ENCODE measurements at places on chromosomes 2 and 18. TPM values are rescaled to one million over a fixed set of nuclear protein-coding genes. Genes with fewer than 3 reads are reported as not detected.

Gene MC4R
- total RNA-seq = not detected

Gene GCC2
- 100 TPM for total RNA-seq

Gene IGFBP2
- not detected for total RNA-seq

Gene HES6
- total RNA-seq = 1.5 TPM

Gene KLF7
- total RNA-seq = 64.3 TPM

Gene SEC11C
- 80.4 TPM for total RNA-seq

Gene SNTG2
- total RNA-seq = 0.64 TPM

Gene DRC1
- total RNA-seq = not detected

Gene CDK5R2
- not detected for total RNA-seq

Gene ELOA2
- total RNA-seq = not detected

Gene FAP
- total RNA-seq = not detected

Gene TMEM178A
- total RNA-seq = not detected

Gene KATNAL2
- total RNA-seq = not detected

Gene TBR1
- total RNA-seq = 0.32 TPM

Gene RAB6D
- total RNA-seq = not detected

Gene ERBB4
- total RNA-seq = not detected

Gene LRPPRC
- total RNA-seq = 48.5 TPM

Gene REG3A
- not detected for total RNA-seq

Gene CCDC74A
- total RNA-seq = 0.49 TPM

Gene ACYP2
- 10.6 TPM for total RNA-seq

Gene G6PC2
- not detected for total RNA-seq

Gene REG1A
- not detected for total RNA-seq

Gene NDUFB3
- total RNA-seq = 26.2 TPM

Gene TRIM43
- not detected for total RNA-seq

Gene SANBR
- 11.7 TPM for total RNA-seq

Gene SIX3
- not detected for total RNA-seq

Gene C2orf78
- not detected for total RNA-seq

Gene STRN
- total RNA-seq = 34.8 TPM

Gene WNT10A
- 10.8 TPM for total RNA-seq

Gene POTEI
- not detected for total RNA-seq

Gene TNS1
- total RNA-seq = 0.49 TPM

Gene CGREF1
- not detected for total RNA-seq

Gene HTRA2
- total RNA-seq = 25.8 TPM

Gene SCN7A
- total RNA-seq = not detected

Gene SGO2
- total RNA-seq = 4.2 TPM

Gene TUBB8B
- total RNA-seq = not detected

Gene LHCGR
- not detected for total RNA-seq

Gene AQP12A
- not detected for total RNA-seq

Gene SFXN5
- 8.0 TPM for total RNA-seq

Gene CYS1
- not detected for total RNA-seq

Gene LRATD1
- total RNA-seq = not detected

Gene TFPI
- 1.3 TPM for total RNA-seq

Gene SPATA3
- total RNA-seq = 0.72 TPM

All from CD4-positive, CD25-positive, alpha-beta regulatory T cell (primary cell).